Islet precursor cell (in vitro differentiated cells): ENCODE measurements at places on chromosomes 5 and 9.

DNA sequence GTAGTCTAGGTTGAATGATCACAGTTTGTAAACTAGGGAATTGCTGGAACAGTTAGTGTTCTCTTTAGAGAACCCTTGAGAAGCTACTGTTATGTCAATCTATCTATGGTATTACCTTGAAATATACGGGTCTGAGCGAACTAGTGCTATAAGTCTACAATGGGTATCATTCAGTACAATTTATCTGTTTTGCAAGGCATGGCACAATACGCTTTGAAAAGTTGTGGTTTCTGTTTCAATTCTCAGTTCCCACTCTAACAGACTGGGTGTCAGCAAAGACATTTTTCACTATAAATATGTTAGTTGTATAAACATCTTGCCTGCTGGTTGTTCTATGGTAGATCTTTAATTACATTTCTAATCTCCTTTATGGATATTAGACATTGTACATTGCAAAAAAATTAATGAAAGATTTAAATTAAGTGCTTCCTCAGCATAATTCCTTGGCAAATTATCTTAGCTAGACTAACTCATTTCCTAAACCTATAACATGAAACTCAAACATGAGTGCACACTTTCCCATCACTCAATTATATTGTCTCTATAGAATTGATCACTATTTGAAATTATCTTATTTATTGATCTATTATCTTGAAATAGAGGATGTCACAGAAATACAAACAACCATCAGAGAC lies 24.9 kb upstream of the SLCO6A1 start:
- no peak for DNase-seq

GRCh38 chr5:149488645-149489306 lies 62.5 kb downstream of the CSNK1A1 start:
- no peak for DNase-seq

GRCh38 chr5:128644863-128645262 lies 106.8 kb upstream of the FBN2 start:
- no peak for DNase-seq

DNA sequence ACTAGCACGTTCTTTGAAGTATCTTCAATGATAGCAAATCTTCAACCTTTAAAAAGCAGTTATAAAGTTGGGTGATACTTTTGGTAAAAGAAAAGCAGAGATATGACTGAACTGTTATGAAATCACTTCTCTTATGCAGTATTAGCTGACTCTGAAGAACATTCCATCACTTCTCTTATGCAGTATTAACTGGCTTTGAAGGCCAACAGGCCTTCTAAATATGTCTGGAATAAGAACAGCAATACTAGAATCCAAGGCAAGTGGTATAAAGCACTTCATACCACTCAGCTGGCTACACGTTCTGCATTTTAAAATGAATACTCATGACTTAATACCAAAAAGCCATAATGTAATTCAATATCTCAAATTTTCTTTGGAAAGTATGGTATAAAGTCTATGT lies 17.3 kb downstream of the SKIC3 start:
- DNase-seq: no peak

- DNase-seq: no peak
Measured at GRCh38 chr5:115170929-115171510, 1.3 kb upstream of the TRIM36 start.

- DNase-seq: no peak
Measured at GRCh38 chr5:1371218-1371971, 26.5 kb upstream of the CLPTM1L start.
